CD4-positive, alpha-beta T cell treated with Interleukin-17A for 1 hour (primary cell): ENCODE measurements at places on chromosomes 12 and 14.

- DNase-seq = no peak
These were observed 672.9 kb downstream of the BCL11B start for GRCh38 chr14:98599082-98599481.

DNA sequence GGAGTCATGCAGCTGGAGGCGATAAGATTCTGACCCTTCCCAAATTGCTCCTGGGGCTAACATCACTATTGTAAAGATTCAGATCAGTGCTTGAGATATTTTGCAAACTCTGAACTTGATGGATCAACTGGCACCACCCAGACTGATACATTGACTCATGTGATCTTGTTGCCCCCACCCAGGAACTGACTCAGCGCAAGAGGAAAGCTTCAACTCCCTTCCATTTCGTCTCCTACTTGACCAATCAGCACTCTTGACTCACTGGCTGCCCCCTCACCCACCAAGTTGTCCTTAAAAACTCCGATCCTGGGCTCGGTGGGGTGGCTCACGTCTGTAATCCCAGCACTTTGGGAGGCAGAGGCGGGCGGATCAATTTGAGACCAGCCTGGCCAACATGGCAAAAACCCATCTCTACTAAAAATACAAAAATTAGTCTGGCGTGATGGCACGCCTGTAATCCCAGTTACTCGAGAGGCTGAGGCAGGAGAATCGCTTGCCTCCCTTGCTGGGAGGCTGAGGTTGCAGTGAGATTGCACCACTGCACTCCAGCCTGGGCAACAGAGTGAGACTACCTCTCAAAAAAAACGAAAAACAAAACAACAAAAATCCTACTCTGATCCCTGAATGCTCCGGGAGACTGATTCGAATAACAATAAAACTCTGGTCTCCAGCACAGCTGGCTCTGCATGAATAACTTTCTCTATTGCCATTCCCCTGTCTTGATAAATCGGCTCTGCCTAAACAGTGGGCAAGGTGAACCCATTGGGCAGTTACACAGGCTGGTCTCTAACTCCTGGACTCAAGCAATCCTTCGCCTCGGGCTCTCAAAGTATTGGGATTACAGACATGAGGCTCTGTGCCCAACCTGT lies 9.8 kb upstream of the ARF6 start:
- DNase-seq = no peak

DNA sequence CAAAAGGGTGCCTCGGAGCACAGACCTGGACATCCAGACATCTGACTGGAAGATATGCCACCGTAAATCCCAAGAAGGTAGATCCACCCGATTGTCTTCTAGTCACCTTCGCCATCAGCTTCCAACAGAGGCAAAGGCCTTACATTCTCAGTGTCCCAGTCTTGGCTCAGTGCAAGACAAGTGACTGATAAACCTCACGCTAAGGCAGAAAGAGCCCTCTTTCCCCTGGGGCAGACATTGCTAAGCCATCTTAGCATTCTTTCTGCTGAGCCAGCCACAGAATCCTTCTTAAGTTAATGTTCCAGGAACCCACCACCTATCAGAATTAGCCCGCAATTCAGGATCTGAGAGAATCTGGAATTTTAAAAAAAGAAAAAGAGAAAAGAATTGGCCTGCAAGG lies 4.3 kb upstream of the PLEKHG6 start:
- DNase-seq = no peak

- no peak for DNase-seq
These were observed 42.1 kb downstream of the FOXN3 start for GRCh38 chr14:89374908-89375307.

- no peak for DNase-seq
These were observed 11.0 kb downstream of the KLHDC1 start for GRCh38 chr14:49703965-49704364.

- no peak for DNase-seq
These were observed 4.7 kb downstream of the NXPH4 start for GRCh38 chr12:57221169-57221917.

- no peak for DNase-seq
These were observed 45.7 kb upstream of the GRIP1 start for GRCh38 chr12:66724616-66725015.

GRCh38 chr12:40942326-40942725 lies 245.8 kb upstream of the PDZRN4 start:
- no peak for DNase-seq

GRCh38 chr14:90405101-90405500 lies 8.3 kb downstream of the CALM1 start:
- no peak for DNase-seq

DNA sequence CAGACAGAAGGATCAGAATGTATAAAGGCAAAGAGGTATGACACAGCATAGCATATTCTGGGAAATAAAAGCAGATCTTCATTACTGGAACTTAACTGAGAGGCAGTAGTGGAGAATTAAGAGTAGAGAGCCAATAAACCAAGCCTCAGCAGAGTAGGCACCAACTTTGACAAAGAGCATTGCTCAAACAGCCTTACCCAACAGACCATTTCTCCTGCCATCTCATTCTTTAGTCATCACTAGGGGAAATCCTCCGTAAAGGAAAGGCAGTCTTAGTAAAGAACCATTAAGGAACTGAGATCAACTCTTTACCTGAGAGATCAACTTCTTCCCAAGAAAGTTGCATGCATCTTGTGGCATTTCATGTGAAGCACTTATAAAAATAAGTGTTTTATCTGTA lies 36.6 kb downstream of the SENP1 start:
- no peak for DNase-seq

GRCh38 chr12:120710805-120711296 lies 593 bp downstream of the UNC119B start:
- DNase-seq = peak; percentile 30

DNA sequence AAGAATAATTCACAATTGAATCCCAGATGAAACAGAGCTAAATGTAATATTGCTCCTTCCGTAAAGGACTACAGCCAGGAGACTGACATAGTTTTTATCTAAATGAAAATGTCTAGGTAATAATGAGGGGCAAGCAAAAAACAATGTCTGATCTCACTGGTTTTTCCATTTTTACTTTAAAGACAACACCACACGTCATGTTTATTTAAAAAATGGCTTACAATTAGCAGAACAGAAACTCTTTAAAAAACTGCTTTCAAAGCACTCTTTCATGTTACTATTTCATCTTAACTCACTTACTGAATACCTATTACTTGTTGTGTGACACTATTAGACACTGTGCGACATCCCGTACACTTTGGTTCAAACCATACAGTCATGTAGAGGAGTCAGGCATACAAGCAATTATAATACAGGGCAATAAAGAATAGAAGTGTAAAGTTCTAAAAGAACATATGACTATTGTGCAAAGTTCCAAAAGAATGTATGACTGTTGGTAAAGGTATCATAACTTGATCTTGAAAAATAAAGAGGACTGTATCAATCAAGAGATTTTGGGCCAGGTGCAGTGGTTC lies 9.1 kb downstream of the BTBD7 start:
- no peak for DNase-seq

DNA sequence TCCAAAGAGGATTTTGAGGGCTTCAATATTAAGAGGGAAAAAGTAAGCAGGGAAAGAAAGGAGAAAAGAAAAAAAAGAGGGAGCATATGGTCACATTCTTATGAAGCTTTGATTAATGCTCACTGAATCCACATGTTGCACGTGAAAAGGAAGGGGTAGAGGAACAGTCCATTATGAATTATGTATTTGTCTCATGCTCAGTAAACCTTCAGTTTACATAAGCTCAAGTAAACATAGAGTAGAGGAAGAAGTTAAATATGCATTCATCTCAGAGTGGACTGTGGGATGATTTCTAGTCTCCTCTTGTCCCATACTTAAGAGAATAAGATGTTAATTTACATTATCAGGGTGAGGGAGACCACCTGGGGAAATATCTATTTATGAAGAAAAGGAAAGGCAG lies 334.5 kb downstream of the IPO8 start:
- no peak for DNase-seq

DNA sequence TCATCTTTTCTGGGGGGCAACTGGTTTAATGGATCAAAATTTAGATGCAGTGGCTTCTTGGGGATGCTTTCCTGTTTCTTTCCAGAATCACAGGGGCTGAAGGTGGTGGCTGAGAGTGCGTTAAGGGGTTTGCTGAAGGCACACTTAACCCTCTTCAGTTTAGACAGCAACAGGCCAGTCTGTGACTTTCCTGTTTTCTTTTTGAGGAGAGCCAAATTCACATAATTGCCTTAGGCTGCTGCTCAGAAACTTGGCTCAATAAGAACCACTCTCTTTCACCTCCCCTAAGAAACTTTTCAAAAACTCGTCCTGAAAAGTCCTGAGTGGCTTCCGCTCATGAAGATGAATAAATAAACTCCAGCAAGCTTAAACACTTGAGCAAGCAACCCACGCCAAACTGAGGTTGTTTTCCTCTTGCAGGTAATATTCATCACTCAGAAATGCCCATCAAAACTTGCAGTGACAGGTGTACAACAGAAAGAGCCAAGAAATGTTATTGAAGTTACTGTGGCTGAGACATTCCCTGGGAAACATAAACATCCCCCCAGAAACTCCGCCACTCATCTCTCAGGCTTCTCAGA lies 510.4 kb downstream of the TMEM132D start:
- no peak for DNase-seq

- no peak for DNase-seq
These were observed 235.8 kb upstream of the DCN start for GRCh38 chr12:91418221-91419090.

DNA sequence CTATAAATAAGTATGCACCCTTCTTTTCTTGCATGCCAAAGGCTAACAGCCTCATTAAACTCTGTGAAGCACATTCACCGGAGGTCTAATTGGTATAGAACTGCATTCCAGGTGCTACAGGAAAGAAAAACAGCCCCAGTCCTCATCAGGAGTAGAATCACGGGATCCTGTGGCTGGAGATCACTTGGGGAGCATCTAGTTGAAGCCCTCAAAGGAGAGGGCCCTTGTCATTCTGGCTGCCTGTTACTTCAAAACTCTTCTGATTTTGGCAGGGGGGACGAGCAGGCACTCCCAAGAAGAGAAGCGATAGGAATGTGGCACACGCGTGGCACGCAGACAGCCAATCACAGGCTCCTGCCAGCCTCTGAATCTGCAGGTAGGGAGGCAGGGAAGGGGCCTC lies 154.4 kb downstream of the TTC7B start:
- no peak for DNase-seq

DNA sequence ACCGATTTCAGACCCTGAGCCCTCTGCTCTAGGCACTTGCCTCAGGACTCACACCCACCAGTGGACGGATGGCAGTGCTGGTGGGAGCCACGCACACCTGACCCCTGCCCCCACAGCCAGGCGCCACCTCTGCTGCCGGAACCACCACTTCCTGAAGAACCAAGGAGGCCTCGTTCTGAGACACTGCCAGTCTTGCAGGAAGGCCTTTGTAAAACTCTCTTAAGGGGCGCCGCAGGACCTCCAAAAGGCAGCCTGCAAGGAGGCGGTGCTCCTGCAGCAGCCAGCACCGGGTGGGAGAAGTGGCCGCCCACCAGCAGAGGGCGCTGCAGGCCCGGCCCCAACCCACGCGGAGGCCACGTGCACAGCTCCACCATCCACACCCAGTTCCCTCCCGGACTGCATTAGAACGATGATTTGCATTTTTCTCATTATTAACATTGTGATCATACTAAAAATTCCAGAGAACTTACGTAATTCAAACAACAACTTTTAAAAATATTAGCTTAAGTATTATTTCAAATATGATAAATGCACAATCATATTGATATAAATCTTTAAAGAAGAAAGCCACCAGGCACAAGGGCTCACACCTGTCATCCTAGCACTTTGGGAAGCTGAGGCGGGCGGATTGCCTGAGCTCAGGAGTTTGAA lies 12.8 kb downstream of the STX2 start:
- DNase-seq = peak; percentile 66

DNA sequence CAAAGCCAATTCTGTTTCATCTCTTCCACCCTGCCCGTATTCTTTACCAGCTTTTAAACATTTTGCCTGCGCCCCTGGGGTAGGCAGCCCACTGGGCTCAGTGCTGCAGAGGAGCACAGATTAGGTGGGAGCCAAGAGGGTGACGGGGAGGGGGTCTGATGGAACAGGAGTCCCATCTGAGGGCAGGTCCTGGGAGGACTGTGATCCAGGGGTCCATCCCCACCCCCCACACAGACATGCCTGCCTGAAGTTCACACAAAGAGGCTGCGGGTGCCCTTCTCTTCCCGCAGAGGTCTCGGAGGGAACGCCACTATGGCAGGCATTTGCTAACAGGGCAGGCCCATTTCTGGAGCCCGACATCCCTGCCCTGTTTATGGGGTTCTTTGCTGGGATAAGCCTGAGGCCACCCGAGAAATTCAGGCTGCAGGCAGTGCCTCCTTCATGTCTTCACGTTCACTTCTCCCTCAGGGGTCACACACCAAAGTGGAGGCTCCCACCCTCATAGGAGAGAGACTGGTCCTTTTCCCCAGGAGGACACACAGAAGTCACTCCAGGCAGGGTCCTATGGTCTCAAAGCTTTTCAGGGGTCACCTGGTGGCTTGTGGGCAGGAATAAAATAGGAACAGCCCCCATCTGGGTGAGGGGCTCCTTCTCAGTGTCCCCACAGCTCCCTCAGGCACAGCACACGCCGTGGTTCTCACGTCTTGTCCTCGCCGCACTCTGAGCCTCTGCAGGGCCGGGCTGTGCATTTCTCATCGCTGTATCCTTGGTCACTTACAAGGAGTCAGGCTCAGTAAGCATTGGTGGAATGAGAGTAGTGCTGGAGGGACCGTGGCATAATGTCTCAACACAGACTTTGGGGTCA lies 12.9 kb downstream of the VASH1 start:
- no peak for DNase-seq

GRCh38 chr12:12582193-12582881 lies 19.7 kb upstream of the DUSP16 start:
- DNase-seq = no peak

DNA sequence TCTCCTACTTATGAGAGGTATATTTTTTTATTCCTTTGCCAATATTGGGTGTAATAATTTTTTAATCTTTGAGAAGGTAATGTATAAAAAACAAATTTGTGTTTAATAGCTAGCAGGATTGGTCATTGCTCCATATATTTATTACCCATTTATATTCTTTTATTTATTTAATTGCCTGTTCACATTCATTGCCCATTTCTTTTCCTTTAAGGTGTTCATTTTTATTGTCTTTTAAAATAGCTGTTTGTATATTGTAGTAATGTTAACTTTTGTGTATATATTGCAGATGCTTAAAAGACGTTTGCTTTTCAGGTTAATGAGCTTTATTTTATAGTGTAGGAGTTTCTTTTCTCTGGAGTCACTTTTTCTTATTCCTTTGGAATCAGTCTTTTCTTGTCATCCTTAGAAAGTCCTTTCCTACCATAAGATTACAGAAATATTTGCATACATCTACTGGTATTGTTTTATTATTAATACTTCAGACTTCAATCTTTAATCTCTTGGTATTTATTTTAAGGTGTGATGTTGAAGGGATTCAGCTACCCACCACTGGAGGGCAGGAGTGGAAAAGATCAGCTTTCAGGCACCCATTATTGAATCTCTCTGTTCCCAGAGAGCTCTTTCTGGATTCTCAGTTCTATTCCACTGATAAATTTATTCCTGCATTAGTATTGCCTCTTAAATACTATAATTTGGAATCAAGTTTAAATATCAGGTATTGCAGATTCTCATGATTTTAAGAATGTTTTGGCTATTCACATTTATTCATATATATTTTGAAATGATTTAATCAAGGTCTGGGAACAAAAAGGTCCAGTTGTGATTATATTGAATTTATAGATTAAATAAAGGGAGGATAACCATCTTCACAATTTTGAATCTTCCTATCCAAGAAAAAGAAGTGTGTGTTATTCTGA lies 17.3 kb downstream of the PPM1A start:
- DNase-seq = peak; percentile 49
